Activated T-cell treated with anti-CD3 and anti-CD28 coated beads, Interleukin-2, amount 50 U/mL, for 72 hours (primary cell): ENCODE measurements at places on chromosomes 7 and 10. TPM values are rescaled to one million over a fixed set of nuclear protein-coding genes. Genes with fewer than 3 reads are reported as not detected.

Gene AKR1D1
- not detected for total RNA-seq

Gene TMEM273
- 88.0 TPM for total RNA-seq

DNA sequence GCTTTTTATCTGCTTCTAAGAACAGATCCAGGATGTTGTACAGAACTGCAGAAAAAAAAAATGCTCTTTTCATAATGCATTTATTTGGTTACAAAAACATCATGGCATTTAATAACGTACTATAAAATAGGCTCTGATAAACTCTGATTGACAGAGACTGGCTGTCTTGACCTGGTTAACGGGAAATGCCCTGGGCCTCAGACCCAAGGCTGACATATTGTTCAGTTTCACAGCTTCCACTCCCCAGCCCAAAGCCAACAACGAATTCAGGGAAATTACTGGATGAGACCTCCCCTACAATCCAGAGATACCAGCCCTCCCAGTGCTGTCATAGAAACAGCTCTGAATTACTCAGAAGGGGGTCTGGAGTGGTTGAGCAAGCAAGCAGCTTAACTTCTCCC, 260.1 kb downstream of the CREB5 start:
- DNase-seq = no peak

GRCh38 chr7:72924386-72924732, 536 bp upstream of the POM121 start:
- DNase-seq = no peak

GRCh38 chr7:43291789-43292188, 179.3 kb downstream of the HECW1 start:
- no peak for DNase-seq

GRCh38 chr10:96820765-96821164, 11.3 kb upstream of the LCOR start:
- no peak for DNase-seq

- DNase-seq = no peak
These were observed 45.2 kb upstream of the AKR1E2 start for GRCh38 chr10:4780782-4781181.

- DNase-seq = no peak
These were observed 34.2 kb downstream of the FIGNL1 start for GRCh38 chr7:50415844-50416364.
